Naive thymus-derived CD8-positive, alpha-beta T cell (primary cell): ENCODE measurements at places on chromosomes 4 and X. TPM values are rescaled to one million over a fixed set of nuclear protein-coding genes. Genes with fewer than 3 reads are reported as not detected.

GRCh38 chr4:177718514-177718913 lies 276.3 kb upstream of the AGA start:
- no peak overlapping the region for H3K4me3 ChIP-seq
- H3K27me3 ChIP-seq = no peaks in the 10 kb centered on the region
- no peak for DNase-seq
- no peak overlapping the region for H3K27ac ChIP-seq
- no peaks in the 10 kb centered on the region for H3K4me1 ChIP-seq

- no peak overlapping the region for H3K27ac ChIP-seq
- no peak overlapping the region for H3K4me3 ChIP-seq
- H3K27me3 ChIP-seq = peaks cover 2% of the 10 kb centered on the region
- H3K36me3 ChIP-seq = no peaks in the 10 kb centered on the region
- no peak for DNase-seq
These were observed 34.9 kb upstream of the CCNI start for GRCh38 chr4:77110730-77111129.

DNA sequence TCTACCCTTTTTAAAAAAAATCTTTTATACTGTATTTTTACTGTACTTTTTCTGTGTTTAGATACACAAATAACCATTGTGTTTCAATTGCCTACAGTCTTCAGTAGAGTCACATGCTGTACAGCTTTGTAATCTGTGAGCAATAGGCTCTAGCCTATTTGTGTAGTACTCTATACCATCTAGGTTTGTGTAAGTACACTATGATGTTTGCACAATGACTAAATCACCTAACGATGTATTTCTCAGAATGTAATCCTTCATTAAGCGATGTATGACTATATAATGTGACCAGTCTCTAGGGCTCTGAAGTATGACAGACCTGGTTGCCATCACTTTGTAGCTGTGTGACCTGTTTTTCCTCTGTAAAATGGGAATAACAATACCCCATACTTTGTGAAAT lies 14.2 kb upstream of the DCAF4L1 start:
- H3K36me3 ChIP-seq = peaks cover 3% of the 10 kb centered on the region
- DNase-seq = no peak
- H3K27ac ChIP-seq = no peak overlapping the region

The MGARP gene
- polyA plus RNA-seq = 0.18 TPM

The CTAG2 gene
- not detected for polyA plus RNA-seq

The MND1 gene
- not detected for polyA plus RNA-seq
